T-helper 9 cell (primary cell): ENCODE measurements at places on chromosomes 12 and 14.

- DNase-seq: no peak
Measured at GRCh38 chr14:94540031-94540794, 21.0 kb upstream of the SERPINA4 start.

DNA sequence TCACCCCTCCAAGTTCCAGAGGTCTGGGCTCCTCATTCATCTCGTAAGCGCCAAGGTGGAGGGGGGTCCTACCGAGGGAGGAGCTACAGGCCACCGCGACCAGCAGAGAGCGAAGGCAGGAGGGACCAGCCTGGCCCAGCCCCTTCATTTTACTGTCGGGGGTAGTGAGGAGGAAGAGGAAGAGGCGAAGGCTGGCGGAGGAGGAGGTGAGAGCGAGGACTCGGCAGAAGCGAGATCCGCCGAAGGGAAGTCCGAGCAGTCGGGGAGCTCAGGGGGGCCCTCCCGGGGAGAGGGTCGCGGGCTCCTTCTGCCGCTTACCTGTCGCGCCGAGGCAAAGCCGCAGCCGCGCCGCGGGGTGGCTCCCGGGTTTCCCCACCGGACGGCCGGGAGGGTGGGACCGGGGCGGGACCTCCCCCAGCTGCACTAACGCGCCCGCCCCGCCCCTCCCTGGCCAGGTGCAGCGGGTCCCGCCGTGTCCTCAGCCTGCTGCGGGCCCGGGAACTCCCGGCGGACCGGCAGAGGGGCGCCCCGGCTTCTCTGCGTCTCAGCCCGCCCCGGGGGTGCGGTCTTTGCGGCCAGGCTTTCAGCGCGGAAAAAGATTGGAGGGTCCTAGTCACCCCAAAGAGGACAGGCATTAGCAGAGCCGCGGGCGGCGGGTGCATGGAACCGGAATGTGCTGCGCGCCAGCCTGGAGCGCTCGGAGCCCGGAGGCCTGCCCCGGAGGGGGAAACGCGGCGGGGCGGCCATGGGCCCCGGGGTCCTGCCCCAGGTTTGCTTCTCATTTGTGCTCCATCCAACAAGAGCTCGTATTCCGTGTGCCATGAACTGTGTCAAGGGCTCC is at the start of gene GALNT6:
Gene GALNT6 (minus strand): TSS at position 124 of the 841 bp plus-strand sequence. CDS start 11,625 bp downstream, outside the sequence.
- peak; percentile 72 for DNase-seq

DNA sequence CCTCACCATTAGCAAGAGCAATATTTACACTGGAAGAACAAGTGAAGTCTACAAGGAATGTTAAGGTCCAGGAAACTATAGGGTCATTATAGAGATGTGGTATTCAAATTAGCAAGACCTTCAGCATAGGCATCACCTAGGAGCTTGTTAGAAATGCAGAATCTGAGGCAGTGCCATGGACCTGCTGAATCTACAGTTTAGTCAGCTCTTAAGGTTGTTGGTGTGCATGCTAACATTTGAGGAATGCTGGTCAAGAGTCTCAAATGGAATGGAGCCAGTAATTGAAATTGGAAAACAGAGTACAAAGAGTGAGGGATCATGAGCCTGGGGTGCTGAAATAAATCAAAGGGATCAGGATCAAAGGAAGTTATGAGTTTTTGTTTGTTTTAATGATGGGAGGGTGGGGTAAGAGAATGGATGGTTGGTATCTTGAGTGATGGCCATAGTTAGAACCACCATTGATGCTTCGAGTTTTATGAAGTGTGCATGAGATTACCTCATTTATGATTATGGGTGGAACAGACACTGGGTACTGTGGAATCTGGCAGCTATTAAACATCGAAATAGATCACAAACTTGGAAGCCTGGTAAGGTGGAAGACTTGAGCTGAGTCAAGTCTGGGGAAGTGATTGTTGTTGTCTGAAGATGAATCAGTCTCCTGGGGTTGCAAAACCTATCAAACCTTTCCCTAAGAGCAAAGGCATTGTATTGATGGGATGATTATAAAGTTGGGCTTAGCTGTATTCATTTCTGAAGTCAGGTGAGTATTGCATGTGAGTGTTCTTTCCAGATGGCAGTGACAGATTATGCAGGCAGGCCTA is 323.3 kb upstream of the E2F7 start:
- DNase-seq: no peak

- no peak for DNase-seq
Measured at GRCh38 chr14:24131549-24131966, 1.1 kb downstream of the FITM1 start.

- DNase-seq: no peak
Measured at GRCh38 chr12:50219544-50219943, 52.4 kb upstream of the CERS5 start.

- DNase-seq: no peak
Measured at GRCh38 chr12:4282103-4282891, 8.7 kb downstream of the CCND2 start.

GRCh38 chr12:32377344-32378055 is 21.9 kb upstream of the FGD4 start:
- DNase-seq: no peak

- no peak for DNase-seq
Measured at GRCh38 chr14:94038921-94039629, 12.9 kb downstream of the OTUB2 start.

- DNase-seq: no peak
Measured at GRCh38 chr14:69088586-69088985, 64.3 kb downstream of the DCAF5 start.

GRCh38 chr12:107233551-107233950 is 140.2 kb upstream of the CRY1 start:
- DNase-seq: no peak

- DNase-seq: no peak
Measured at GRCh38 chr14:93803408-93804318, 15.4 kb upstream of the PRIMA1 start.

- no peak for DNase-seq
Measured at GRCh38 chr12:6233121-6233971, 33.1 kb downstream of the CD9 start.
